ENCODE measurements at places on chromosomes 12 and 14.

DNA sequence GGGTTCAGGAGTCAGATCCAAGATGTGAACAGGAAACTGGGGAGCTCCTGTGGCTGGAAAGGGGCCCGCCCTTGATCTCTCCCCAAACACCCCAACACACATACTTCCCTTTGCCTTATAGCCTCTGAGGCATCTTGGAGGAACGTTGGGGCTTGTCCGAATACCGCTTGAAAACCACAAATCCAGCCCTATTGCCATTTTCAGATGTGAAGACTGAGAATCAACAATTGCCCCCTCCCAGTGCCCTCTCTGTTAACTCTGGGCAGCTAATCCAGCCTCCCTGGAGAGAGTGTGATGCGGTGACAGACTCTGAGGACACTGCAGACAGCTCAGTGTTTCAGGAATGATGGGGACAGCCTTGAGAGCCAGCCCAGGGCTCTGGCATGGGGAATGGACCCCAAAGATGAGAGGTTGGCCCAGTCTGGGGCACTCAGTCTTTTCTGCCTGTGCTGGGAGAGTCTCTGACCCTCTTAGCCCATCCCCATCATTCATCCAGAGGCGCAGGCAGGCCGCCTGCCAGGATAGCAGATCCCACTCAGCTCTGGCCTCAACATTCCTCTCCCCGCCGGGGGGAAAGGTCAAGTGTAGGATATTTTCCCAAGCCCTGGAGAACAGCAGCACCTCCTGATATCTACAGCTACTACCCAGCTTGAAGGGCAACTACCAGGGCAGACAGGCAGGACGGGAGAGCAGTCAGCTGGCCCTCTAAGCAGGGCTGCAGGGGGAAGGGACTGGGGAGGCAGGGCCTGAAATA is 24.6 kb upstream of the LTBP2 start:
- DNase-seq: peak; percentile 62

- no peak for DNase-seq
These were observed 9.3 kb downstream of the EDDM3A start for GRCh38 chr14:20755037-20755436.

DNA sequence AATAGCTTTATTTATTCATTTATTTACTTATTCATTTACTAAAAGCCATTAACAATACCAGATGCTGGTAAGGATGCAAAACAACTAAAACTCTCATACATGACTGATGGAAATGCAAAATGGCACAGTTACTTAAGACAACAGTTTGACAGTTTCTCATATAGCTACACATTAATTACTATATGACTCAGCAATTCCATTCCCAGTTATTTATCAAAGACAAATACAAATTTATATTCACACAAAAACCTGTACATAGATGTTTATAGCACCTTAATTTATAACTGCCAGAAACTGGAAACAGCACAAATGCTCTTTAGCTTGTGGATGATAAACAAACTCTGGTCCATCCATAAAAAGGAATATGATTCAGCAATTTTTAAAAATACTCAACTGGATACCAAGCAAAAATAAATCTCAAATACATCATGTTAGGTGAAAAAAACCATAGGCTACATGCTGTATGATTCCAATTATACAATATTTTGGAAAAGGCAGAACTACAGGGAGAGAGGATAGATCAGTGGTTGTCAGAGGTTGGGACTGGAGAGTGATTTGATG is 37.9 kb upstream of the ST8SIA1 start:
- no peak for DNase-seq

GRCh38 chr14:49598485-49599300 is at the start of gene LRR1:
Gene LRR1 (plus strand): TSS chr14:49598940. CDS start chr14:49599021, 81 bp downstream.
- peak; percentile 82 for DNase-seq

DNA sequence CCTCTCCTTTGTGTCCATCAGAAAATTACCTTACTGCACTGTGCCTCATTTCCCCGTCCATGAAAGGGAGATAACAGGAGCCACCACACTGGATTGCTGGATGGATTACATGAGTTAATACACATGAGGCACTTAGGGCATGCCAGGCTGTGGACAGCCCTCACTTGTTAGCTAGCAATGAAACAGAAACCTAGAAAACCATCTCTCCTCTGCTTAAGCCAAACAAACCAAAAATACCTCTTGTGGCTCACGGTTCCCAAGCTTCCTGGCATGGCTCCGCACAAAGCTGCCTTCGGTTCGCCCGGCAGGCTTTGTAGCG is 660 bp upstream of the HCFC2 start:
- DNase-seq: no peak

GRCh38 chr14:101019990-101020710 is 116.6 kb upstream of the RTL1 start:
- no peak for DNase-seq

DNA sequence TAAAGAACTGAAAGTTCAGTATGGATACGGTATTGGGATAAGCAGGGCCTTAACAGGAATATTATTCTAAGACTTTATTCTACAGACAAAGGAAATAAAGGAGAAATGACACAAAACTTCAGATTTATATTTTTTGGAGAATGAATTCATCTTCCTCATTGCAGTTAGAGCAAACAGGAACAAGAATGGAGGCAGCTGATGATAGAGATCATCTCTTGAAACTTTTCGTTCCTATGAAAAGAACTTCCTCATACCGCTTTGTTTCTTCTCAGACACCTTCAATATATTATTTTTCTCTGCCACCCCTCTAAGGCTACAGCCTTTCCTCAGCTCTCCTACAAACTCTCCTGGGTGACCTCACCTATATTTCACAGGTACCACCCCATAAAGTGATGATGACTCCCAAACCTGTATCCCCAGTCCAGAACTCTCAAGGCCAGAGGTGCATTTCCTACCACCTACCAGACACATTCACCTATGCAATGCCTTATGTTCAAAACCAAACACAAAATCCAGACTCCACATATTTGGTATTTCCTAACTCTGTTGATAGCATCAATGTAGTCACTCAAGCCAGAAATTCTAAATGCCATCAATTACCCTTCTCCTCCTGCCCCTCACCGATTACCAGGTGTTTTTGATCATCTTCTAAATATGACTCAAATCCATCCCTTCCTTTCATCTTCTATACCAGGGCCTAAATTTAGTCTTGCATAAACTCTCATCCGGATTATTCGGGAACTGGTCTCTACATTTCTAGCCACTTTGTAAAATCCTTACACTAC is 7.4 kb downstream of the MAP4K5 start:
- DNase-seq: peak; percentile 34

DNA sequence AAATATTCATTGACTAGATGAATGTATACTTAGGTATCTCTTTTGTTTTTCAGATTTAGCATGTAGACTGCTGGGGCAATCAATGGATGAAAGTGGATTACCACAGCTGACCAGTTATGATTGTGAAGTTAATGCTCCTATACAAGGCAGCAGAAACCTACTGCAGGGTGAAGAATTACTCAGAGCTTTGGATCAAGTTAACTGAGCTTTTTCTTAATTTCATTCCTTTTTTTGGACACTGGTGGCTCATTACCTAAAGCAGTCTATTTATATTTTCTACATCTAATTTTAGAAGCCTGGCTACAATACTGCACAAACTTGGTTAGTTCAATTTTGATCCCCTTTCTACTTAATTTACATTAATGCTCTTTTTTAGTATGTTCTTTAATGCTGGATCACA is 15.3 kb upstream of the SNAPC1 start:
- DNase-seq: no peak

DNA sequence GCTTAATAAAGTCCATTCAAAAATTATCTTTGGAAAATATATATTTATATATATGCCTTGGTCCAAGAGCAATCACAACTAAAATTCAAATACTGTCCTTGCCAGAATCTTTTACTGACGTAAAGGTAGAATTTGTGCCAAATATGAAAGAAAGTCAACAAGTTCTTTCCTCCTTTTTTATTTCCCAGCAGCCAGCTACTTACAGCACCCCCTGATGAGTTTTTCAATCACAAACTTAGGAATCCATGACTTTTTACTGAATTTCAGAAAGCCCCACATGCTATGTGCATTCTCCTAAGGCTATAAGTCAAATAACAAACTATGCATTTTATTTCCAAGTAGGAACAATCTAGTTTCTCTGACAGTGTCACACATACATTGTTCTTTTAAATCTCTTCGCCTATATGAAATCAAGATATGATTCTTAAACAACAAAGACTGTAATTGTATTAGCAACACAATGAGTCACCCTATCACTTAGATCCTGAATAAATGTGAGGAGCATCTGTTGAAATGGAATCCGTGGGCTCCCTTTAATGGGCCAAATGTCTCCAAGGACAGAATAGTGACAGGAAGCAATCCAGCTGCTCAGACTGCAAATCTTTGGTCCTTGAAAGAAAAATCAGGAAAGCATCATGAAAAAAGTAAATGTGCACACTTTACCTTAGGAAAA is 271.4 kb downstream of the DUSP6 start:
- DNase-seq: peak; percentile 14

DNA sequence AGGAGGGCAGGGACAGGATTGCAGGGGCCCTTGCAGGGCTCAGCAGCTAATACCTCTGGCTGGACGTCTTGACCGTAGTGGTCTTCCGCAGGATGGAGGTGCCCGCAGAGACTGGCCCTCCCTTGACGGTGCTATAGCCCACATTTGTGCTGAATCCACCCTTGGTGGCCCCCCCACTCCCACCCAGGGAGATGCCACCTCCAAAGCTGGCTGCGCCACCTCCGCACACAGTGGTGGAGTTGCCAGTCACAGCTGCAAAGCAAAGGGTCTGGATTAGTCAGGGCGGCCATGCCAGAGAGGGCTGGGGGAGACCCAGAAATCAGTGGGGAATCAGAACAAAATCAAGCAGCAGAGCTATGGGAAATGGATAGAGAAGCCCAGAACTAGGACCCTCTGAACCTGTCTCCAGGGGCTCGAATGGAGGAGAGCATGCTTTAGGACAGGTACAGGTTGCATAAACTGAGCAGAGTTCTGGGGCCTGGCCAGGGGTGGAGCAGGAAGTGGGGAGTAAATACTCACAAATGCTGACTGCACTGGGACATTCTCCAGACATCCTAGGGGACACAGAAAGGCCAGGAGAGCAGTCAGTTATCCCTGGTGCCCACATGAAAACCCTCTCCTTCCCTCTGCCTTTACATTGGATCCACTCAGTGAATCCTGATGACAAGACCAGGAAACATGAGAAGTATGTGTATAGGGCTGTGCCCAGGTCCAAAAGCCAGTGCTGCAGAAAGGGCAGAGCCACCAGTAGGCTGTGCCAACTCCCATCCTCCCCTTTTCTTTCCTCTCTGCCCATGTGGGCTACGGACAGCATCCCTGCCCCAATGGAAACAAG is 8.1 kb upstream of the KRT4 start:
- no peak for DNase-seq

GRCh38 chr14:65042731-65043372 is 56.2 kb downstream of the FNTB start:
- DNase-seq: no peak

DNA sequence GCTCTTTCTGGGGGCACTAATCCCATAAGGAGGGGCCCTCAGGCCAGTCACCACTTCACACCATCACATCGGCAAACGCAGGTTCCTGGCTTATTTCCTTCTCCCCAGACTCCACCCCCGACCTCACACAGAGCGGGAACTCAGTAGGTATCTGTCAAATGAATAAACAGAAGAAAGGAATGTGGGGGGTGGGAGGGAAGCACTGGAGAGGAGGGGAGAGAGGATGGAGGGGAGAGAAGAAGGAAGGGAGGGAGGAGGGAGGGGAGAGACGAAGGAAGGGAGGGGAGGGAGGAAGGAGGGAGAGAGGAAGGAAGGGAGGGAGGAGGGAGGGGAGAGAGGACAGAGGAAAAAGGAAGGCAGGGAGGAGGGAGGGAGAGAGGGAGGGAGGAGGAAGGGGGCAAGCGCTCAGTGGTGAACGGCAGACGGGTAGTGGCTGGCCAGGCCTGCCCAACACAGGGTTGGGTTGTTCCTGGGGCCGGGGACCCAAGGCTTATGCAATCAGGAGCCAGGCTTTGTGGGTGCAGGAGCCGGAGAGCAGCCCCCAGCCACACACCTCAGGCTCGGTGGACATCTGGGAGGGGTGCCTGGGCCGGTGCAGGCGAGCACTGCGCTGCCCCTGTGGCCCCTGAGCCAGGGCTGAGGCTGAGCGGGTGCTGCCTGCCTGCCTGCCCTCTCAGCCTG is 52.6 kb upstream of the FBRSL1 start:
- peak; percentile 39 for DNase-seq

DNA sequence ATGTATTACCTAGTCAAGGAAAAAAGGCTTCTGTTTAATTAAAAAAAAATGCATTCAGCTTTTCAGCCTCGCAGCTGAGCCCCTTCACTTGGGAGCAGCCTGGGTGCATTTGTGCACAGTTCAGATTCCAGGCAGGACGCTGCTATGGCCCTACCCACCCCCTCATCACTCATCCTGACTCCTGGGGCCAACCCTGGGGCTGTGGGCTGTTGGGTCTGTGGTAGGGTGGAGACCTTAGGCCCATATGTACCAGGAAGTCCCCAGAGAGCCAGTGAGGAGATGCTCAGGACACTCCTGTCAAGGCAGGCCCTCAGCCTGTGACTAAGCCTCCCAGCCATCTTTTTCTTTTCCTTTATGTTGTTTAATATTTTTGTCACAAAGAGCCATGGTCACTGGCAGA is 9.3 kb upstream of the CDCA4 start:
- DNase-seq: no peak

GRCh38 chr14:70955543-70956480 is 48.6 kb downstream of the PCNX1 start:
- peak; percentile 31 for DNase-seq

- DNase-seq: peak; percentile 48
These were observed 89.3 kb downstream of the KCNC2 start for GRCh38 chr12:75120311-75120711.

- DNase-seq: peak; percentile 11
These were observed 115.5 kb upstream of the G2E3 start for GRCh38 chr14:30443368-30444007.

DNA sequence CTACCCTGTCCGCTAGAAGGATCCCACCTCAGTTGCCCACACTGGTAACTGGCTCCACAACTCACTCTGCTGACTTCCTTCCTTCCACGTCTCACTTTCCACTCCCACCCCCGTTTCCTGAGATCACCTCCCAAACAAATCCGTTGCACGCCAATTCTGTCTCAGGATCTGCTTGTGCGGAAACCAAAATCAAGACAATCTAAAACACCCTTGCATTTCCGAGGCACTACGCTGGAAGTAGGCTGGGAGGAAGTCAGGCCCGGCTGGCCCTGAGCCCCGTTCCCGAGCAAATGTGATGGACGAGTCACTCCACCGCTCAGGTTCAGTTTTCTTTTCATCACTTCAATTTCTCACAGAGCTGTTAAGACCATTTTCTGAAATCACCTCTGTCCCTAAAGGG is 23.1 kb downstream of the ABCB9 start:
- DNase-seq: peak; percentile 24

DNA sequence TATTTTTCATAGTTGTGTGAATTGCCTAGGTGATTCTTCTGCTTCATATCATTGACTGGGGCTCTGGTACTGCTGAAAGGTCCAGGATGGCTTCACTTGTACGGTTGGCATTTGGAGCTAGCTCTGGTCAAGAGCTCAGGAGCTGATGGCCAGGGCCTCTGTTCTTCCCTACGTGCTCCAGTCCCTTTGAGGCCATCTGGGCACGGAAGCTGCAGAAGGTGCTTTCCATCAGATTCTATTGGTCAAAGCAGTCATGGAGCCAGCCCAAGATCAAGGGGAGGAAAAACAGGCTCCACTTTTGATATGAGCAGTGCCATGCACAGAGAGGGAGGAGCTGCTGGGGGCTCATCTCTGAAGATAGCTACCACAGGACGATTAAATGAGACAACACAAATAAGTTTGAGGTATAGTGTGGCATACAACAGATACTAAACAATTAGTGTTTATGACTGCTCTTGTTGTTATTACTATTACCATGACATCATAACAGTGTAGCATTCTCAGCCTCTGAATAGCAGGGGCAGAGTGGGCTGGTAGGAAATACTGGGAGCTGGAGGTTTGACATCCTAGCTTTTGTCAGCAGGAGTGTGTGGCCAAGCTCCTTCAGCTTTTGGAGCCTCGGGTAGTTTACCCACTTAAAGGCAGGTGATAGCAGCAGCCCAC is 10.4 kb downstream of the KRT83 start:
- DNase-seq: no peak

GRCh38 chr14:77638771-77639171 is 22.3 kb upstream of the SPTLC2 start:
- DNase-seq: peak; percentile 95
